Choroid plexus epithelial cell (primary cell): ENCODE measurements at places on chromosomes 2 and 18.
A peak's percentile ranks its signal among the peaks of the same experiment; 100 is the strongest.

GRCh38 chr2:223928113-223929006 is 16.8 kb downstream of the WDFY1 start:
- peak; percentile 30 for DNase-seq

DNA sequence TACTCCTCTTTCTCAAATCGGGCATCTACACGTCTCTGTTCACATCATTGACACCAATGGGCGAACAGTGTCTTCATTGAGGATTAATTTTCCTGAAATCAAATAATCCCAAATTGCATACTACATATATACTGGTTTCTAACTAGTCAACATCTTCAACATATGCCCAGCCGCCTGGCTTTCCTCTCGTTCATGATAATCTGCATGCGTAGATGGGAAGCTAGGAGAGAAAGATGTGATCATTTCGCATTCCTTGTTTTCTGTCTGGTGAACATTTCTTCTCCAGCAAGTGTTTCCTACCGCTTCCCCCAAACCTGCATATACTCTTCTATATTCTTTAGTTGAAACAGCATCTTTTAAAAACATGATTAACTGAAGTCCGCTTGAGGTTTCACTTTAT is 7.4 kb downstream of the TWIST2 start:
- no peak for DNase-seq

GRCh38 chr18:32257084-32257785 is 67.4 kb downstream of the MEP1B start:
- no peak for DNase-seq

GRCh38 chr2:134623796-134624195 is 95.0 kb downstream of the TMEM163 start:
- DNase-seq: no peak

GRCh38 chr2:2520401-2520811 is 189.3 kb upstream of the MYT1L start:
- DNase-seq: no peak

GRCh38 chr2:100952512-100952911 is 49.6 kb upstream of the RPL31 start:
- DNase-seq: no peak

DNA sequence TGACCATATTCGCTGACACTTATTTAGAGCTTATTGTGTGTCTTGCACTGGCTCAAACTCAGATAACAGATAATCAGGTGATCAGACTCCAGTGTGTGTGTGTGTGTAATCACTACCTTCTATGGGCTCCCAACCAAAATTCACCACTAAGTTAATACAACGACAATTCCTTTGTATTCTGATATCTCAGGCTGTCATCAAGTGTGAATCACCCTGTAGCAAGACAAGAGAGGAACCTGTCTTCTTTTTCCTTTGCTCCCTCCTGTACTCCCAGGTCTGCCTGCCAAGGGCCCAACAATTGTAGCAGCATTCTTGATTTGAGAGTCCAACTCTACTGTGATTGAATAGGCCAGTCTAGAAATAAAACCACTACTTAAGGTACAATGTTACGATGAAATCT is 25.8 kb downstream of the ITGB6 start:
- no peak for DNase-seq

DNA sequence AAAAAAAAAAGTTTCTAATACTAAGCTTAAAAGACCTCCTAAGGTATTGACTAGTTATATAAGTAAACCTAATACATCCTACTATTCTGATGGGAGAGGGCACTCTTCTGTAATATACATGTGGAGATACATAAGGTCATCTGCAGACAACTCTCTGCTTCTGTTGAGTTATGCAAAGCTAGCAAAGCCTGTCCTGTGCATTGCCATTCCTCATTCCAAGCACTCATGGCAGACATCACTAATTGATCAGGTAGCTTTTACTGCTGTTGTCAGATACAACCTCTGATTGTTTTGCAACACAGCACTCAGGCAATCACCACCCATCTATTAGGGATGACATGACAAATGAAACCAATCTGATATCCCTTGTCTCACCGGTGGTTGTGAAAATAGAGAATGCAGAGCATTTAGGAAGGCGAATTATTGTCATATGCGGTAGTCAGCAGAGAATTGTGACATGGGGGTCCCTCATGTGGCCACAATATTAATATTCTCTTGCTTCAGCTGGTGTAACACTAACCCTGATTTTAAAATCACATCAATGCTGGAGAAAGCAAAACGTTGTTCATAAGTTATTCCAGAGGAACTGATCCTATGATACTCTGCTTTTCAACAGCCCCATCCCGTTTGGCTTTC is 416.5 kb upstream of the GYPC start:
- DNase-seq: no peak

DNA sequence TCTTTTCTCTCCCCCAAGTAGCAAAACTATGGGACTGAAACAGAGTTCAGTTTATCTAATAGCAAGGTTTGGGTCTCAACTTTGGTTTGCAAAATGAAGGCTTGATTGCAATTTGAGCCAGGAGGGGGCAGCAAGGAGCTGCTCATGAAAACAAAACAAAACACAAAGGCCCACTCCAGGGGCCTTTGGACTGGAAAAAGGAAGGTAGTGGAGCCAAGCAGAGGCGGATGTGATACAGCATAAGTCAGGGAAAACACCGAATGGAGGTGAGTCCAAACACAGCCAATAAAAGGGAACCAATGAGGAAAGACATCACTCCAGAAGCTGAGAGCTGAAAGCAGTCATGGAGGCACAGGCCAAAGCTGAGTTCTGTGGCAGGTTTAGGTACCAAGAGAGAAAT is 799.7 kb upstream of the ACVR2A start:
- peak; percentile 74 for DNase-seq

DNA sequence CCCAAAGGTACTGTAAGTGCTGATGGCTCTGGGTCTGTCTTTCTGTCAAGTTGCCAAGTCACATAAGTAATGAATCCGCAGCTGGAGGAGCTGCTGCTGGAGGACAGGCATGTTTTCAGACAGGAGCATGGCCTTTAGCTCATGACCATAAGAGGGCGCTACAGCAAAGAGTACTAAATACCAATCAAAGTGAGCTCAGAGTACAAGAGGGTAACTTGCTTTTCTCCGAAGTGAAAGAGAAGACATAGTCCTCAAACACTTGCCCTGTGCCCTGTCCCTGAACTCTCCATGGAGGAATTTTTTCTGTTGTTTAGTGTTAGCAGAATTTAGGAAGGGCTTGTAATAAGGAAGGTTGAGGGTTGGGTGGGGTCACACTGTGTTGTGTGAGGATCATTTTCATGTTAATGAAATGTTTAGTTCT is 58.0 kb upstream of the EML6 start:
- DNase-seq: peak; percentile 81

DNA sequence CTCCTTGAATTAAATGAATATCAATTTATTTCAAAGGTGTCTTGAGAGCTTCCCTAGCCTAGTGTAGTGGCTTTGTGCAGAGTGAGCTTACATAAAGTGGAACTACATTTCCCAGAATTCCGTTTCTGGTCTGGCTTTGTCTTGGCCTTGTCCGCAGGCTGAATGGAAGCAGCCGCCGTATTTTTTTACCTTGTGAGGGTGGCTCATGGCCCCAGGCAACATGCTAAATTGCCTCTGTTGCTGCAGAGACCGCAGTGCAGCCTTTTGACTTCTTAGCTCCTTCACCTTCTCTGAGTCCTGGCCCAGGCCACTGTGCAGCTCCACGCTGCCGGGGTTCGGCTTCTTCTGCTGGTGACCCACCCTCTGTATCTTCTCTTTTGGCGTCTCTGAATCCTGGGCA is 114.8 kb upstream of the SLC38A11 start:
- no peak for DNase-seq

DNA sequence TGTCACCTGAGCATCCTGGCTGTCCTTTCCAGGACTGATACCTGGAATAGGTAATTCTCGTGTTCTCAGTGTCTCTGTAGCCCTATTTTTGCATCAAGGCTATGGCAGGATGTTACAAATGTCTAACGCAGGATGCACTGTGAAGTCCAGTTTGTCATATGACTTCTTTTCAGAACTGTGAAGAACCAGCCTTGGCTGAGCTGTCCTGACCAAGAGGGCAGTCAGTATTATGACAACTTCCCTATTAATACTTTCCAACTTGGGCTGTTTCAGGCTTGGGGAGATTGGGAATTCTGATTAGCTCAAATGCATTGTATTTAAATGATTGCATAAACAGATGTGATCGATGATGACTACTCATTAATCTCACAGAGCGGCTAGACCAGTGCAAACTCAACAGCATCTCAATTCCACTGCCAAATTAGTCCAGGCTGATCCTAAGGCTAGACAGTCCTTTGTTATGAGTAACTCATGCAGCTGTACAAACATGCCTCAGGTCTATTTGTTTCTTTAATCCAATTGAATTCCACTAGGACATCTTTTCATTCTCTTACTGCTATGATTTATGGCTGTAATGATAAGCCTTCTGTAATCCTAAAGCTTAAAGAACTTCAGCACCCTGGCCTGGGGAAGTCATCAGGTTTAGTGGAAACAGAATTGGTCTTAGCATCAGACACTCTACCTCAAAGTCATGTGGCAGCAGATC is 331.6 kb downstream of the KCNS3 start:
- DNase-seq: peak; percentile 58

- no peak for DNase-seq
Measured at GRCh38 chr2:199590321-199591203, 132.8 kb upstream of the SATB2 start.

DNA sequence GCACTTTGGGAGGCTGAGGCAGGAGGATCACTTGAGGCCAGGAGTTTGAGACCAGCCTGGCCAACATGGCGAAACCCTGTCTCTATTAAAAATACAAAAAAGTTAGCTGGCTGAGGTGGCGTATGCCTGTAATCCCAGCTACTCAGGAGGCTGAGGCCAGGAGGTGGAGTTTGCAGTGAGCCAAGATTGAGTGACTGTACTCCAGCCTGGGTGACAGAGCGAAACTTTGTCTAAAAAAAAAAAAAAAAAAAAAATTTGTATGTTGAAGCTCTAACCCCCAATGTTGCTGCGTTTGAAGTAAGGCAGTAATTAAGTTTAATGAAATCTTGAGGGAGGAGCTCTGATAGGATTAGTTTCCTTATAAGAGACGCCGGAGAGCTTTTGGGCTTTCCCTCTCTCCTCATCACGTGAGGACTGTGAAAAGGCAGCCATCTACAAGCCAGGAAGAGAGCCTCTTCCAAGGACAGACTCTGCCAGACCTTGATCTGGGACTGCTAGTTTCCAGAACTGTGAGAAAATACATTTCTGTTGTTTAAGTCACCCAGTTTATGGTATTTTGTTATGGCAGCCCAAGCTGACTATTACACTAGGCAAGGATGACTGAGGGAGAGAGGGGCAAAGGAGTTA is 11.5 kb upstream of the PNPT1 start:
- no peak for DNase-seq

DNA sequence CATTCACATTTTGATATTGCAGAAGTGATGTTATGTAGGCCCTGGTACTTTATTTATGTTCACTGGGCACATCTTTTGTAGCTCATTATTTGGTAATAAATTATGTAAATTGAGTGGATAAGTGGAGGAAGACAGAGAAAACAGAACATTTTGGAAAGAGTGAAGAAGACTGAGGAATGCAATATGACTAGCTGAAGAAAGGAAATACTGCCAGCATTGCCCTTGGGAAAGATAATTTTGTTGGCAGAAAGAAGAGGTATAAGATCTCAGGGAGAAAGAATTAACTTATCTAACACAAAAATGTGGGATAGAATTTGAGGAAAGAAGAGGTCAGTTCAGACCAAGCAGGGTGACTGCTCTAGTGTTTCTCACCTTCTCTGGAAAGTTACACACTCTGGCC is 118.8 kb downstream of the TTC27 start:
- no peak for DNase-seq

GRCh38 chr2:231049286-231050017 is 7.2 kb upstream of the PSMD1 start:
- no peak for DNase-seq

DNA sequence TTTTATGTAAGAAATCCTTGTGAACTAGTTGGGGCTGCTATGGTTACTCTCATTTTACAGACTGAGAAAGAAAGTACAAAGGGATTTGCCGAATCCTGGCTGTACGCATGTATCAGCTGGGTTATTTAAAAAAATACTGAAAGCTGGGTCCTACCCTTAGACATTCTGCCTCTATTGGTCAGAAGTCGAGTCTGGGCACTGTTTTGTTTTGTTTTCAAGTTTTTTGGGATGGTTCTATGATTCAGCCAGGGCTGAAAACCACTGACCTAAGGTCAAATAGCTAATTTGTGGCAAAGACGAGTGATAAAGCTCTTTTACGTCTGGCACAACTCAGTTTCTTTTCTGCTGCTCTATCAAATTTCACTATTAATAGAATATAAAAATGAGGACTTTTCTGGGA is 5.9 kb upstream of the SLC8A1 start:
- DNase-seq: no peak

DNA sequence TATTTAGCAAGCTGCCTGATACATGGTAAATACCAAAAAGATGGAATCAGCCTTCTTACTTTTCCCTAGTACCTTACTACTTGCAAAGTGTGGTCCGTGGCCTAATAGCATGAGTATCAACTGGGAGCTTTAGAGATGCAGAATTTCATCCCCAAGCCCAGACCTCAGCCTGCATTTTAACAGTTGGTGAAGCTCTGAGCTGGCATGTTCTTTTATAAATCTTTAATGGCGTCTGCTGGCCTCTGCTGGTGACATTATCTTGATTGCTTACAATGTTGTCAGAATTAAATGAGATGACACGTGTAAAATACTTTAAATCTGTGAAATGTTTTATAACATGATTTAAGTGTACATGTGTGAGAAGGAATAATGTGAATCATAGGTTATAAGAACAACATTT is 115.1 kb upstream of the NOSTRIN start:
- DNase-seq: peak; percentile 60

- DNase-seq: peak; percentile 72
Measured at GRCh38 chr18:44601447-44601846, 79.2 kb upstream of the SETBP1 start.

- DNase-seq: no peak
Measured at GRCh38 chr2:233605680-233606079, 11.8 kb upstream of the UGT1A8 start.

GRCh38 chr2:12428324-12428723 is 288.4 kb upstream of the TRIB2 start:
- peak; percentile 73 for DNase-seq

DNA sequence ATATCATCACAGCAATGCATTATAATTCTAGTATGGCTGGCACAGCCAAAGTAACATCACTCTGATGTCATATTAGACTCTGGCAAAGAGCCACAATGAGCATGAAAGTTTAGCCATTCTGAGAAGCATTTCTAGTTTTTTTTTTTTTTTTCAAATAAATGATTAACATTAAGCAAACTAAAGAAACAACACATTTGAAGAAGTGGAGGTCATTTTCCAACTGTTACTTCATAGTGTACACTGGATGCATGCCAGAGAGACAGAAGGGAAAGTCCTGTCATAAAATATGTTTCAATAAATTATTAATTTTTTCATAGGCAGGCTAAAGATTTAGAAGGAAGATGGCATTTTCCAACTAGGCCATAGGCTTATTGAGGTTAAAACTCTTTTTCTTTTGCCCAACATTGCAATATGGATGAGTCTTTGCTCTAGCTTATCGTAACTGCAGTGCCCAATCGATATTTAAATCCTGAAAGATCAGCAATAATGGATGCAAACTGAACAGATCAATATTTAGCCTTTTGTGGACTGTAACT is 1630.4 kb upstream of the ACVR2A start:
- peak; percentile 34 for DNase-seq
